Fibroblast of gingiva (primary cell): ENCODE measurements at places on chromosomes 12 and 14.

GRCh38 chr12:76799362-76799761, 35.4 kb downstream of the ZDHHC17 start:
- DNase-seq: no peak

- DNase-seq: no peak
These were observed 46.0 kb upstream of the TRIM9 start for GRCh38 chr14:51140856-51141255.

GRCh38 chr12:11228296-11228879, 41.1 kb downstream of the PRB3 start:
- peak; percentile 2 for DNase-seq

- DNase-seq: no peak
These were observed 59.1 kb downstream of the DIO2 start for GRCh38 chr14:80152166-80152565.

GRCh38 chr14:31828946-31829868, 247.9 kb upstream of the ARHGAP5 start:
- DNase-seq: peak; percentile 55

DNA sequence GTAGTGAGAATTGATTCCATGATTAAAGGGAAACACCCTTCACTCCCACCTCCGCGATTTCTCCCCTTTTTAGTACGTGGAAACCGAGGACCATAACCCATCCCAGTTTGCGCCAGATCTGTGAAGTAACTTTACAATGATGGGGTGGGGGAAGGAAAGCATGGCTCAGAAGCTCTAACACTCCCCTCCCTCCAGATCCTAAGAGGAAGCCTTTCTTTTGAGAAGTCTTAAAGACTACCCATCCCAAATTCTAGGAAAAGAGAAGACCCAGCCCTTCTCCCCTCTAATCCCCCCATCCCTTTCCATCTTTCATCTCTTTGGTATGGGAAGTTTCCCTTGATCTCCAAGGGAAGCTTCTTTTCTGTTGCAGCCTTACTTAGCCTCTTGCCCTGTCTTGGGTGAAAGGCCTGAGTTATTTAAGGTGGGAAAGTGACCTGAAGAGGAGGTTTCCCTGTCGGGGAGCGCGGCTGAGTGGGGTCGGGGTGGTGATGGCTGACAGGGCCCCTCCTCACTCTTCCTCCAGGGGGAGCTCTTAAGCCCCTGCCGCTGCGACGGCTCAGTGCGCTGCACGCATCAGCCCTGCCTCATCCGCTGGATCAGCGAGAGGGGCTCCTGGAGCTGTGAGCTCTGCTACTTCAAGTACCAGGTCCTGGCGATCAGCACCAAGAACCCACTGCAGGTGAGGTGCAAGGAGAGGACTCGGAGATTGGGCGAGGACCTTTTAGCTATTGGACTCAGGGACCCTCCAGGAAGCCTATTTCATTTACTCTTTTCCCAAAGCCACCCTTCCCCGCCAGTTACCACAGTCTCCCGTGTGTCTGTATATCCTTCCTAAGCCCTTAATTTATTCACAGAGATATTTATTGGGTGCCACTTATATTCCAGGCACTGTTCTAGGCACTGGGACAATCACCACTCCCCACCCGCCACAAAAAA, 1.8 kb downstream of the MARCHF9 start:
- DNase-seq: no peak

DNA sequence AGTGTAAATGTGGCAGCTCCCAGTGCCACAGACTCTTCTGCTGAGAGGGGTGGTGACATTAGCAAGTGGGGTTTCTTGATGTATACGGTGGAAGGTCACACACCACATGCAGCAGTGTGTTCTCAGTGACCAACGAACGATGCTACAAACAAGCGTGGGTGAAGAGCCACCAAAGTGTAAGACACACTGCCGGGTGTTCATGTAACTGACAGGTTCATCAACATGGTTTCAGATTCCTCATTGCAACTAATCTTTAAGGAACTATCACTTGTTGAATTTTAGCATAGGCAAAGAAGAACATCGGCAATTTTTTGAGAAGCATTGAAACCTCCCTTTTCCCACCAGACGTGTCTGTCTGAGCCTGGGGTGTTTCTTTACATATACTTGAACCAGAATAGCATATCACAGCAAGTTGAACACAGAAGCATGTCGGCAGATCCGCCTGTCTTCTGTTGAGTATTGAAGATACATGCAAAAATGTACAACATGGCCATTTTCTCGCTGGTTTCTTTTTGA, 58.8 kb downstream of the PPP2R5C start:
- DNase-seq: no peak

DNA sequence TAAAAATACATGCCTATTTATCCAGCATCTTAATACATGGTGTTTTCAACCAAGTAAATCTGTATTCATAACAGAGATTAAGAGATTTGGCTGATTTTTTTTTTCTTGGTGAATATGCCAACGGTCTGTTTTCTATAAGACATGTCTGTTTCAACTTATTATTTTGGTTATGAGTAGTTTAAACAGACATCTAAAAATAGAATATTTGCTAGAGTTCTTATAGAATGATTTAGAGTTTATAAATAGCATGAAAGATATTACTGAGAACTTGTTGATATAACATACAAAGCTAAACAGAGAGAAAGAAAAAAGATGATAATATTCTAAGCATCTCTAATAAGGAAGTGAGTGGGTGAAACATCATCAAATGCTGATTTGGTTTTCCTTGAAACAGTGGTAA, 199.9 kb downstream of the CCDC91 start:
- DNase-seq: peak; percentile 1

GRCh38 chr14:21807975-21808374, 134.4 kb upstream of the OR4E1 start:
- DNase-seq: no peak

DNA sequence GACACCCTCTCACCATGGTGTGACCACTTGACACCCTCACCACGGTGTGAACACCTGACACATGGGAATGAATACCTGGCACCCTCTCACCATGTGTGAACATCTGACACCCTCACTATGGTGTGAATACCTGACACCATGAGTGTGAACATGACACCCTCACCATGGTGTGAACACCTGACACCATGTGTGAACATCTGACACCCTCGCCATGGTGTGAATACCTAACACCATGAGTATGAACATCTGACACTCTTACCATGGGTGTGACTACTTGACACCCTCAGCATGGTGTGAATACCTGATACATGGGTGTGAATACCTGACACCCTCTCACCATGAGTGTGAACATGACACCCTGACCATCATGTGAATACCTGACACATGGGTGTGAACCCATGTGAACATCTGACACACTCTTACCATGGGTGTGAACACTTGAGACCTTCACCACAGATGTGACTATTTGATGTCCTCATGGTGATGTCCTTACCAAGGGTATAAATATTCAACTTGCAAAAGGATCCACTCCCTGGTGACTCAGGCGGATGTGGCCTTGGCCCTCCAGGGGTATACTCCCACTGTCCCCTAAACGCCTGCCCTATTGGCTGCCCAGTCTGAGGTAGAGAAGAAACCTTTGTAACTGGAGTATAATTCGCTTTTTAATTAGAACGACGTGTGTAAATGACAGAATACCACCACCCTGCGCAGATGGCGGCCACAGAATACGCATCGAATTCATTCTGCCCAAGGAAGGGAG, 29.1 kb downstream of the RFLNA start:
- DNase-seq: peak; percentile 8

- no peak for DNase-seq
These were observed 44.7 kb upstream of the NUDT4 start for GRCh38 chr12:93333054-93333453.

DNA sequence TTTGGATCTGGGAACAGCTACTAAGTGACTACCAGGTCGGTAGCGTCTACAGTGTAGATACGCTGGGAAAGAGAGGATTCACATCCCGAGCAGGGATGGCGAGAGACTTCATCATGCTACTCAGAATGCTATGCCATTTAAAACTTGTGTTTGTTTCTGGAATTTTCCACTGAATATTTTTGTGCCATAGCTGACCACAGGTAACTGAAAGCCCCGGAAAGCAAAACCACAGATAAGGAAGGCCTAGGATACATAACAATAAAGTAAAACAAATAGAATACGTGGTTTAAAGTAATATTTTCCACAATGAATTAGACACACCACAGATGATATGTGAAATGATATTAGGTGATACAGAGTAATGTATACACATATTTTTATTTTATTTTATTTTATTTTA, 7.9 kb upstream of the HCAR1 start:
- DNase-seq: no peak

- DNase-seq: no peak
These were observed 157.6 kb downstream of the FOXA1 start for GRCh38 chr14:37437490-37437889.

- no peak for DNase-seq
These were observed 307.5 kb upstream of the FKBP4 start for GRCh38 chr12:2487278-2487677.

- no peak for DNase-seq
These were observed 154.1 kb downstream of the ZNF664 start for GRCh38 chr12:124126950-124127655.
